ENCODE measurements at places on chromosomes 13 and 19.
A peak's percentile ranks its signal among the peaks of the same experiment; 100 is the strongest.

DNA sequence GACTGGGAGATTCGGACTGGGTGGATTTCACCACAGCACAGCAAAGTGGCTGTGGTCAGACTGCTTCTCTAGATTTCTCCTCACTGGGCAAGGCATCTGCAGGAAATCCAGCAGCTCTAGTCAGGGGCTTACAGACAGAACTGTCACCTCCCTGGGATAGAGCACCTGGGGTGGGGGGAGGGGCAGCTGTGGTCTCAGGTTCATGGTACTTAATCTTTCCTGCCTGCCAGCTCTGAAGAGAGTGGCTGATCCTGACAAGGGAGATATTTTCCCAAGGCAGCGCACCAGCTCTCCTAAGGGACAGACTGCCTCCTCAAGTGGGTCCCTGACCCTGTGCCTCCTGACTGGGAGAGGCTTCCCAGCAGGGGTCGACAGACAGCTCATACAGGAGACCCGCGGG is 212.8 kb upstream of the KLF12 start:
- no peak for DNase-seq

GRCh38 chr19:16446108-16446723 is 25.6 kb downstream of the EPS15L1 start:
- no peak for DNase-seq

DNA sequence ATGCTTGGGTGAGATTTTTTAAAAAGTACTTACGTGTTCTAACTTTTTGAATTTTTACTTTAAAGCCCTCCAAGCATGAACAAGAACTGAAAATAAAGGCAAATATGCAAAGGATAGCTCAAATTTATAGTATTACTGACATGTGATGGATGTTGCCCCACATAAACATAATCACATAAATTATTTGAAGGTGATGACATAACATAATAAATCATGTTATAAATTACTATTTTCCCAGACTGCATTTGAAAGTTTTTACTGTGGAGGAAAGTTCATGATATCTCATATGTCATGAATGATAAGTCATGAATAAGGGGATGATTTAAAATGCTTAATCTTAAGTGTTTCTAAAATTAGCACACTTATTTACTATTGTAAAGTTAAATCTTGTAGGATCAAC is 705.7 kb upstream of the SLITRK1 start:
- DNase-seq: no peak

- DNase-seq: no peak
These were observed 698.8 kb downstream of the LIG4 start for GRCh38 chr13:107516517-107516916.

DNA sequence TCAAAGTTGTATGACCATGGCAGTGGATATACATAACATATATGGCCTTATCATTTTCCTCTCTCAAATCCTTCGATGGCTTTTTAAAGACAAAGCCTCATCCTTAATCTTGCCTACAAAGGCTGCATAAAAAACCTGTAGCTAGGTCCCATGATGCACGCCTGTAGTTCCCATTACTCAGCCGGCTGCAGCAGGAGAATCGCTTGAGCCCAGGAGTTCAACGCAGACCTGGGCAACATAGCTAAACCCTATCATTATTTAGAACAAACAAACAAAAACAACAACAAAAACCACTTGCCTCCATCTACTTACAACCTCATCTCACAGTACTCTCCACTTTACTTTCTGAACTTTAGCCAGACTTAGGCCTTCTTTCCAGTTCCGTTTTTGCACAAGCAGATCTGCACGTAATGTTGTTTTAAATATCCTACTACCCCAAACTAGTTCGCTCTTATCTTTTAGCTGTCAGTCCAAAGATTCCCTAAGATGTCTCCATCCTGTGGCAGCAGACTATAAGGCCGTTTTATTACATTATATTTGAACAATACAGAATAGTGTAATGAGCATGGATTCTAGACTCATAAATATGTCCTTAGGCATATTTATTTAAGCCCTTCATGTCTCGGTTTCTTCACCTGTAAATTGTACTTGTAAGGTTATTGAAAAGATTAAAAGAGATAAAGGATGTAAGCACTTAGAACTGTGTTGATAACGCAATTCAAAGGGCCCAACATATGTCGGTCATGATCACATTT is 969 bp upstream of the POMP start:
- DNase-seq: no peak

DNA sequence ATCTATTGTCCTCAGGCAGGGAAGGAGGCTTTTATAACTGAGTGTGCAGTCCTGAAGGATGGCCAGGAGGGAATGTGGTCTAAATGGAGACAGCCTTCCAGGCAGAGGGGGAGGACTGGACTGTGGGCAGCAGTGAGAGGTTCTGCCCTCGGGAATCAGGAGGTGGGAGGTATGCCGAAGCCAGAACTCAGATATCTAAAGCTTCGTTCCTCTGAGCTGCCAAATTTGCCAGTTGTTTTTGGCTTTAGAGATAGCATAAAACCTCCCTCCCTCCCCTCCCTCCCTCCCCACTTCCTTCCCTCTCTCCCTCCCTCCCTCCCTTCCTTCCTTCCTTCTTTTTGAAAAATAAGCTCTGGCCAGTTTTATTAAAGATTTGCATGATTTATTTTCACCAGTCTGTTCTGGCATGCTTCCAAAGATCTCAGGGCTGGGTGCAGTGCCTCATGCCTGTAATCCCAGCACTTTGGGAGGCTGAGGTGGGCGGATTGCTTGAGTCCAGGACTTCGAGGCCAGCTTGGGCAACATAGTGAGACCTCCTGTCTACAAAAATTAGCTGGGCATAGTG is 2.4 kb downstream of the MEDAG start:
- DNase-seq: no peak

DNA sequence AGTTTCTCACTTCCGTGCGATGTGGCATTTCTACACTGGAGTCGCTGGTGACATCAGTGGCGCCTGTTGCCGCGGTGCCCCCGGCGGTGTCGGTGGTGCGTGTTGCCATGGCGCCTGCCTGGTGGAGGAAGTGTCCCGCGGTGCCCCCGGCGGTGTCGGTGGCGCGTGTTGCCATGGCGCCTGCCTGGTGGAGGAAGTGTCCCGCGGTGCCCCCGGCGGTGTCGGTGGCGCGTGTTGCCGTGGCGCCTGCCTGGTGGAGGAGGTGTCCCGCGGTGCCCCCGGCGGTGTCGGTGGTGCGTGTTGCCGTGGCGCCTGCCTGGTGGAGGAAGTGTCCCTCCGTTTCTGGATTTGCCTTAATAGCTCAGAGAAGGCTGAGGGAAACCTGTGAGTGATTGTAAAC is 127.6 kb downstream of the KDM4B start:
- no peak for DNase-seq

- DNase-seq: peak; percentile 39
These were observed 899.8 kb downstream of the GPC5 start for GRCh38 chr13:92297971-92298942.

DNA sequence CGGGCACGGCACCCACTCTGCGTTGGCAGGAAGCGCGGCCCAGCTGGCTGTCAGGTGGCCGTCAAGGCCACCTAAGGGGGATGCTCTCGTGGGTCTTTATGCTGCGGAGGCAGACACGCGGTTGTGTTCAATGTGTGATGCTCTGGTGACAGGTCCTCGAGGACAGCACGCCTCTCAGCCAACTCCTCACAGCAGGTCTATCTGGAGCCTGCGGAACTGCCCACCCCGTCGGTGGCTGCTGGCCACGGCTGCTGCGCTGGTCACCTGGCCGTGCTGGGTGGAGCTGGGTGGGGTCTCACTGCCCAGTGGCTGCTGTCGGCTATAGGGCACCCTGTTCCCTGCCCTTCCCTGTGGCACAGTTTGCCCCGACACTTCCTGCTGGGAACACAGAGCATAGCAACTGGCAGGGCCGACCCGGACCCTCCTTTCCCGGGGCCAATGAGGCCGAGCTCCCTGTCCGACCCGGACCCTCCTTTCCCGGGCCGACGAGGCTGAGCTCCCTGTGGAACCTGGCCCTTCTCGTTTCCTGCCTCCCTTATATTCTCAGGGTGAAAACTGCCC is 14.3 kb upstream of the F7 start:
- peak; percentile 40 for DNase-seq

- DNase-seq: no peak
These were observed 59.8 kb downstream of the SPACA7 start for GRCh38 chr13:112435973-112436372.

GRCh38 chr13:72457151-72457550 is 270.3 kb downstream of the MZT1 start:
- no peak for DNase-seq

DNA sequence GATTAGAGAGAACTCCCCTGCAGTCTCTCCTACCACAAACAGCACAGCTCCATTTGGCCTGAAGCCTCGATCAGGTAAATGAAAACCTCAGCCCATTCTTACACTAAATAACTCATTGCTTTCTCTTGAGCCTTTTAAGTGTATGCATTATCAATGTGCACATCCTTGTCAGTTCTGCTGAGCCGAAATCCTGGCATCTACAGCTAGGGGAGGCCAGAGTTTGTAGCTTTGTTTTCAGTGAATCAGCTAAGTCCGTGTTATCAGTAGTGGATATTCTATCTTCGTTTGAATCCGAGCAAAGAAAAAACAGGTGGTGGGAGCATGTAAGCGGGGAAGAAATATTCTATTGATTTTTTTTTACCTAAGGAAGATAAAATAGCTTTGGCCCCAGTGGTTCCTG is 84.4 kb downstream of the ESD start:
- DNase-seq: no peak

- DNase-seq: no peak
These were observed 47.5 kb upstream of the LSM14A start for GRCh38 chr19:34124828-34125227.

DNA sequence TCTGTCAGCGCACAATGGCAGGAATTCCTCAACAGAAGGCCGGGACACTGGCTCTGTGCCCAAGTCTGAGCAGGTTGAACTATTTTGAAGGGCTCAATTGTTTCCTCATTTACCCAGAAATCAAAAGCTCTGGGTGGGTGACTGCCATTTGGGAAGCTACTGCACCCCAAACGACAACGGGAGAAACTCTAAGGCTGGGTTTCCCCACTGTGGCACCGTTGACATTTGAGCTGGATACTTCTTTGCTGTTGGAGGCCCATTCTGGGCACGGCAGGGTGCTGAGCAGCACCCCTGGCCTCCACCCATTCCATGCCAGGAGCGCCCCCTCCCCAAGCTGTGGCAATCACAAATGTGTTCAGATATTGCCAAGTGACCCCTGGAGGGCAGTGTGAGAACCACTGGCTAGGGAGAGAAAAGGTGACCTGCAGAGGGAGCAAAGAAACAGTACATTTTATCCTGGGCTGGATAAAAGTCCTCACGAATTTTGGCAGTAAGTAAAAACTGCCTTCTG is 62.5 kb downstream of the RFX2 start:
- no peak for DNase-seq
